Effector memory CD8-positive, alpha-beta T cell (primary cell): ENCODE measurements at places on chromosomes 5 and 9.

GRCh38 chr5:54388409-54388808 is 67.1 kb upstream of the HSPB3 start:
- no peak overlapping the region for H3K27ac ChIP-seq
- H3K36me3 ChIP-seq: no peaks in the 10 kb centered on the region
- H3K4me3 ChIP-seq: no peak overlapping the region
- H3K27me3 ChIP-seq: peaks cover 25% of the 10 kb centered on the region
- no peaks in the 10 kb centered on the region for H3K4me1 ChIP-seq

- peak; percentile 90 for DNase-seq
- peaks cover 67% of the 10 kb centered on the region for H3K36me3 ChIP-seq
- H3K4me3 ChIP-seq: peak overlapping the region; percentile 89
- no peaks in the 10 kb centered on the region for H3K27me3 ChIP-seq
Measured at GRCh38 chr9:133147412-133148198, 16.1 kb downstream of the GBGT1 start.

GRCh38 chr5:19739671-19740070 is 248.3 kb downstream of the CDH18 start:
- H3K27ac ChIP-seq: no peak overlapping the region
- H3K36me3 ChIP-seq: no peaks in the 10 kb centered on the region
- no peak overlapping the region for H3K4me3 ChIP-seq
- no peak for DNase-seq

DNA sequence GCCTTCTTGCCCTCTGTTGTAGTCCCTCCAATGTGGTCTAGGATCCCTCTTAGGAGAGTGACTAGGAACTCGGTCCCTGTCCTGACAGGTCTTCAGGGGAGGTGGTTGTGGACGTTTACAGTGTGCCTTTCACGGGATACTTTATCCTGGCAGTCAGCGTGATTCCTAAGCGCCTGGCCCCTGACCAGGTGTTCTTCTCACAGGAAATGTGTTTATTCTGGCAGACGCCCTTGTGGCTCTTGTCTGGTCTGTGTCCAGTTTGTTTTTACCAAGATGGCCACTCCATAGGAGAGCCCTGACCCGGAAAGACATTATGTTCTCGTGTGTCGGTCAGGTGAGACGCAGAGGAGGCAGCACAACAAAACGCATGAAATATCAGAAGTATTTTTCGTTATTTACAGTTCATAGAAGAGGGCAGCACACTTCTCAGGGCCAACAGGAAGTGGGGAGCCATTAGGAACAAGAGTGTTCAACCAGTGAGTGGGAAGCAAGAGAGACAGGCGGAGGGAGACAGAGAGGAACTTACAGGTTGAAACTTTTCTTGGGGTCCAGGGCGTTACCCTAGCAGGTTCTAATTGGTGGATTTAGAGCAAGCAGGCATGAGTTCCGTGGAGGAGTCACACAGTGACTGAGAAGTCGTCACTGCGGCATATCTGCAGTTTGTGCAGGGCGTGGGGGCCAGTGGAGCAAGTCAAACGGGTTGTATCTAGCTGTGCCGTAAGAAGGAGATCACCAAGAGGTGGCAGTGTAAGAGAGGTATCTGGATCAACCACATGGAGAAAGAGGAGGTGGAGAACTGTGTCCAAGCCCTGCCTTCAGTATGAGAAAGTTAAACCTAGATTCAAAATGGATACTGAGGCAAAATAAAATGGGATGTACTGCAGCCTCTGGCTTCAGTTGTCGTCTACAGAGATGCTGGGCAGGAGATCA is 412.9 kb downstream of the ZSWIM6 start:
- H3K27ac ChIP-seq: no peak overlapping the region
- H3K4me1 ChIP-seq: no peaks in the 10 kb centered on the region
- DNase-seq: no peak
- H3K27me3 ChIP-seq: no peaks in the 10 kb centered on the region

DNA sequence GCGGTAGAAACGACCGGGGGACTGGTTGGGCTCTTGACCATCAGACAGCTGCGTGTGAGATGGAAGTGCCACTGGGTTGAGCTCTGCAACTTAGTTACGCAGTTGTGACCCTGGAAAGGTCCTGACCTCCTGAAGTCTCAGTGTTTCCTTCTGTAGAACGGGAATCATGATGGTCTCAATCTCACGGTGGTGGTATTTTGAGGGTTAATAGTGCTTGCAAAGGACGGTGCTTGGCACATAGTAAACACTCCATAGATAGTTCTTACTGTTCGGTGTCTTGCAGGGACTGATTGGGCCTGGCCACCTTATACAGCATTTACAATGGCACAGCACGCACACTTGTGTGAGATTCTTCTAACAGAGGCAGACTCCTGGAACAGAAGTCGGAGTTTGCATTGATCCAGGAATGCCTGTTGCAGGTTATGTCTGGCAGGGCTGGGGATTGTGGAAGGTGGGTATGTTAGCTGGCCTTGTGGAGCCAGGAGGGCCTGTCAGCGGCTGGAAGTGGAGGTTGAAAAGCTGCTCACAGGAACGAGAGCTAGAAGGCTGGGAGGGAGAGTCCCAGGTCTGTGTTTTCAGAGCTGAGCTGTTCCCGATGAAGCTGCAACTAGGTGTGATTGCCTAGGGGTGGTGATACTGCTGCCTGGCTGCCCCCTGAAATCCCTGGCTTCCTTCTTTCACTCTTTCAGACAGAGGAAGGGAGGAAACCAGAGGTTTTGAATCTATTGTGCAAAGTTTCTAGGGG is 962 bp upstream of the TXN start:
- no peak for DNase-seq
- H3K27me3 ChIP-seq: no peaks in the 10 kb centered on the region
- H3K36me3 ChIP-seq: peaks cover 5% of the 10 kb centered on the region
- peak overlapping the region; percentile 90 for H3K27ac ChIP-seq
- H3K4me3 ChIP-seq: peak overlapping the region; percentile 88

DNA sequence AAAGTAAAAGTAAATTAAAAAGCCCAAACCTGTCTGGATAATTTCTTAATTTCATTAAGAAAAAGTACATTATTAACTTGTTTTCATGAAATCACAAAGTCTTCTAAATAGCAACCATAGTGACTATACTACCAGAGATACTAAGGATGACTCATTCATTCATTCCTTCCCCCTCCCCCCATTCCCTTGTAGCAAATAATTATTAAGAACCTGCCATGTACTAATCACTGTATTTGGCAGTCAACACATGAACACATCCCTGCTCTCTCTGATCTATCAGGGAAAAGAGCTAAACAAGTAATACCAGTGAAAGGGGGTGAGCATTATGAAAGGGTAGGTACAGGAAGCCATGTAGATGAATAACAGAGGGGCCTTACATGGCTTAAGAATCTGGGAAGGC is 203.9 kb downstream of the CWC27 start:
- H3K4me3 ChIP-seq: no peak overlapping the region
- H3K27ac ChIP-seq: no peak overlapping the region
- peaks cover 3% of the 10 kb centered on the region for H3K36me3 ChIP-seq

DNA sequence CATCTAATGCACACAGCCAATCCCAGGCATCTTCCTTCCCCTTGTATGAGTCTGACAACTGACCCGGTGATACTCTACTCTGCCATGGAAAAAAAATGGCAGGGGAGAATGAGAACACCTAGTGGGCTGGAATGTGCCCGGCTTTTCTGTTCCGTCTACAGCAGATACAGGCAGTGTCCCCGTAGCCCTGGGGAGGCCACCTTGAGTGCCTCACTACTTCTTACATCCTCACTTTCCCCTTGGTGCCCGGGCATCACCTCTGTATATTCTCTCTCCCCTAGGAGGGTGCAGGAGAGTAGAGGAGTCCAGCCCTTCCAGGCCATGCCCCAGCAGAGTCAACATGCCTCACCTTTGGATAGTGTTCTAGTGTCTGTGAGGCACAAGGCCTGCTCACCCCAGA is 56.2 kb downstream of the SYK start:
- H3K27ac ChIP-seq: no peak overlapping the region
- peaks cover 13% of the 10 kb centered on the region for H3K27me3 ChIP-seq
- no peaks in the 10 kb centered on the region for H3K4me1 ChIP-seq
- H3K36me3 ChIP-seq: no peaks in the 10 kb centered on the region
- H3K4me3 ChIP-seq: no peak overlapping the region

- no peaks in the 10 kb centered on the region for H3K36me3 ChIP-seq
- DNase-seq: no peak
- H3K4me3 ChIP-seq: no peak overlapping the region
Measured at GRCh38 chr5:64502196-64502595, 3.6 kb upstream of the RGS7BP start.

DNA sequence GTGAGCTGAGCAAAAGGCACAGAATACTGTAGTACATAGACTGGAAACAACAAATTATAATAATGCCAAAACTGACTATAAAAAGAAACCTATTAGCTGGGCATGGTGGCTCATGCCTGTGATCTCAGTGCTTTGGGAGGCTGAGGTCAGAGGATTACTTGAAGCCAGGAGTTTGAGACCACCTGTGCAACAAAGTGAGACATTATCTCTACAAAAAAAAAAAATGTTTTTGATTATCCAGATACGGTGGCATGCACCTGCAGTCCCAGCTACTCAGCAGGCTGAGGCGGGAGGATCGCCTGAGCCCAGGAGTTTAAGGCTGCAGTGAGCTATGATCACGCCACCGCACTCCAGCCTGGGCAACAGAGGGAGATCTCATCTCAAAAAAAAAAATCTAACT is 175.9 kb downstream of the TTC39B start:
- H3K4me1 ChIP-seq: peaks cover 4% of the 10 kb centered on the region
- DNase-seq: no peak
- no peak overlapping the region for H3K4me3 ChIP-seq
- no peak overlapping the region for H3K27ac ChIP-seq
- H3K36me3 ChIP-seq: no peaks in the 10 kb centered on the region

DNA sequence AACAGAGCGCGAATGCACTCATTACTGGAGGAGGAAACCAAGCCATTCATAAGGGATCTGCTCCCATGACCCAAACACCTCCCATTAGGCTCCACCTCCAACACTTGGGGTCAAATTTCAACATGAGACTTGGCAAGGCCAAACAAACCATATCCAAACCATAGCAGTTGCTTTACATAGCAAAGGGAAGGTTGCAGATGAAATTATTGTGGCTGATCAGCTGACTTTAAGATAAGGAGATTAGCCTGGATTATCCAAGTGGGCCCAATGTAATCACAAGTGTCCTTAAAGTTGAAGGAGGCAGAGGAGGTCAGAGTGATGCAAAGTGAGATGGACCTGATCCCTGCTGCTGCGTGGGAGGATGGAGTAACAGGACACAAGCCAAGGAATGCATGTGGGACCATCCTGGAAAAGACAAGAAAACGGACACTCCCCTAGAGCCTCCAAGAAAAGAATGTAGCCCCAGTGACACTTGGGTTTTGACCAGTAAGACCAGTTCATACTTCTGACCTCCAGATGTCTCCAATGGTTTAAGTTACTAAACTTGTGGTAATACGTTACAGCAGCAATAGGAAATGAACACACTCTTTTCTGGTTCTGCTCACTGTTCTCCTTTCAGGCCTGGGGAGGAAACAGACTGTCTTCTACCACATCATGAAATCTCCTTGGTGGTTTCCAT is 167.3 kb downstream of the GNAQ start:
- H3K4me1 ChIP-seq: peaks cover 4% of the 10 kb centered on the region
- no peaks in the 10 kb centered on the region for H3K27me3 ChIP-seq
- H3K27ac ChIP-seq: no peak overlapping the region
- no peak for DNase-seq
- H3K36me3 ChIP-seq: no peaks in the 10 kb centered on the region
- no peak overlapping the region for H3K4me3 ChIP-seq
